NCI-H1092 (cell line): ENCODE measurements at places on chromosomes 16 and 17.
A peak's percentile ranks its signal among the peaks of the same experiment; 100 is the strongest.

DNA sequence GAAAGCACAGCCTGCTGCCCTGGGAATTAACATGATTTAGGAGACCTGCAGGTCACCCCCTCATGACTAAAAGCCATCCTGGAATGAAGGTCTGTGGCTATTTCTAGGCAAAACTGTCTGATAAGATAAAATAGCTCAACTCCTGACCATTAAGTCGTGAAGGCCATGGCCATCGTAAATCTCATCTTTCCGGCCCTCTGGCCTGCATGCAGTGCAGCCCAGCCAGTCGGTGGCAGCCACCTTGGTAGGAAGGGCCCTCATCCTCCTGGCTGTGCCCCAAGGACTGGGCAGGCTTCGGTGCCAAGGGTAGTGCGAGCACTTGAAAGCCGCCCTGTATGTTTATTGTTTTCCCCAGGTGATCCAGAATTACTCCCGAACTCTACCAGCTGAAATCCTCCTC is 18.2 kb upstream of the MEOX1 start:
- no peak for DNase-seq

DNA sequence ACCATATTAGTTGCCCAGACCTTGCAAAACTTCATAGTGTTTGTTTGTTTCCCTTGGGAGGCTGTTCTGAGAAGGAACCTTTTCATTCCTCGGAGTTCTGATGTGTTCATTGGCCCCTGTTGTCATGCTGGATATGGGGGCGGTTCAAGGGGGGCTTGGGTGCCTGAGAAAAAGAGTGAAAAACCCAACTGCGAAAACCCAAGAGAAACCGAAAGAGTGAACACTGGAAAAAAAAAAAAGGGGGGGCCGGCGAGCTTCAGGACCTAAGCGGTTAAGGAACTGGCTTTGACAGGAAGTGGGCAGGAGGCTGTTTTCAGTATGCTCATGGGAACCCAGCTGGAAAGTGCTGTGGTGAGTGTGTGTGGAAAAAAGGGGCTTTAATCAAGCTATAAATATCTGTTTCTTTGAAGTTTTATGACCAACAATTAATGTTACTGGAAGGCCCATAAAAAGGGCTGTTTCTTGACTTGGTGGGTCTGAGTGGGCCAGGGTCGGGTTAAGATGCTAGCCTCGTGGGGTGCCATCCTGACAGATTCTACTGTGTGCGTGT is 510.7 kb downstream of the MAF start:
- no peak for DNase-seq

DNA sequence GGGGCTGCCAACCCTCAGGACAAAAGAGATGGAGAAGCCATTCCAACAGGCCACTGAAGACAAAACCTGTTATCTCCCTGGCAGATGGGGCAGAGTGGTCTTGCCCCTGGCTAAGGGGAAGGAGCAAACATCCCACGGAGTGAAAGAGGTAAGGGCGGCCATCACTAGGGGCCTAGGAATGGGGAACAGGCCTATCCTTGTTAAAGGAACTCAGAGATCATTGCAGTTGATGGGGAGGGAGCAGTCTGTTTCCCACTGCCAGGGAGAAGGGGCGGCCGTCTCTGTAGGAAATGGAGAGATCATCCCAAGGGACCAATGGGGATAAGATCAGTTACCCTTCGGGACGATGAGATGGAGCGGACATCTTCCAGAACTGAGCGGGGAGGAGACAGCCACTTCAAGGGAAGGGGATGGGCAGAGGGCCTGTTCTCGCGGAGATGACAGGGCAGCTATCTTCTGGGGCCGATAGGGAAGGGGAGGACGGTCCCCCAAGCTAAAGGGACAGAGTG is 581 bp upstream of the TMEM208 start:
- DNase-seq, result no peak

GRCh38 chr17:44518032-44518431 is 14.8 kb upstream of the GPATCH8 start:
- DNase-seq, result no peak

DNA sequence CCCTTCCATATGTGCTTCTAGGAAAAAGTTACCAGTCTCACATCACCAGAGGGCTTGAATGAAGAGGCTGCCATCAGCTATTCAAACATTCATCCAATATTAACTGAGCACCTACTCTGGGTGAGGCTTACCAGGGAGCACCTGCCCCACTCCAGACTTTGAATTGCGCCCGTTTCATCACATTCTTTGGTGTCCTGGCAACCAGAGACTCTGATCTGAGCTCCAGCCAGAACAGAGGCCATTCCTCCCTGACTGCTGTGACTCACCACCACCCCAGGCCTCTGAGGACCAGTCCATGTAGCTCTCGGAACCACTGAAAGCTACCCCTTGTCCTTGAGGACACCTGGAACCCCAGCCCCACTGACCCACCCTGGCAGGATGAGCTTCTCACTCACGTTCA is at the start of gene C16orf96:
C16orf96 (plus strand) TSS at position 229 of the 400 bp plus-strand sequence; CDS start at position 379, 150 bp downstream.
- no peak for DNase-seq

DNA sequence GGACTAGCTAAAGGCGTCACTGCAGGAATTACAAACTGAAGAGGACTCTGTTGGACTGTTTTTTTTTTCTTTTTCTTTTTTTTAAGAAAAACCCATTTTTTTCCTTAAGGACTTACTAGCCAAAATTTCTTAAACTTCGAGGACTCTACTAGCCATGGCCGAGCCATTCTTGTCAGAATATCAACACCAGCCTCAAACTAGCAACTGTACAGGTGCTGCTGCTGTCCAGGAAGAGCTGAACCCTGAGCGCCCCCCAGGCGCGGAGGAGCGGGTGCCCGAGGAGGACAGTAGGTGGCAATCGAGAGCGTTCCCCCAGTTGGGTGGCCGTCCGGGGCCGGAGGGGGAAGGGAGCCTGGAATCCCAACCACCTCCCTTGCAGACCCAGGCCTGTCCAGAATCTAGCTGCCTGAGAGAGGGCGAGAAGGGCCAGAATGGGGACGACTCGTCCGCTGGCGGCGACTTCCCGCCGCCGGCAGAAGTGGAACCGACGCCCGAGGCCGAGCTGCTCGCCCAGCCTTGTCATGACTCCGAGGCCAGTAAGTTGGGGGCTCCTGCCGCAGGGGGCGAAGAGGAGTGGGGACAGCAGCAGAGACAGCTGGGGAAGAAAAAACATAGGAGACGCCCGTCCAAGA is 878 bp downstream of the HEXIM1 start:
- peak; percentile 66 for DNase-seq

- no peak for DNase-seq
These were observed 295.1 kb upstream of the SOX9 start for GRCh38 chr17:71825687-71826086.

GRCh38 chr16:12078405-12079280 is 102.1 kb downstream of the SNX29 start:
- no peak for DNase-seq

DNA sequence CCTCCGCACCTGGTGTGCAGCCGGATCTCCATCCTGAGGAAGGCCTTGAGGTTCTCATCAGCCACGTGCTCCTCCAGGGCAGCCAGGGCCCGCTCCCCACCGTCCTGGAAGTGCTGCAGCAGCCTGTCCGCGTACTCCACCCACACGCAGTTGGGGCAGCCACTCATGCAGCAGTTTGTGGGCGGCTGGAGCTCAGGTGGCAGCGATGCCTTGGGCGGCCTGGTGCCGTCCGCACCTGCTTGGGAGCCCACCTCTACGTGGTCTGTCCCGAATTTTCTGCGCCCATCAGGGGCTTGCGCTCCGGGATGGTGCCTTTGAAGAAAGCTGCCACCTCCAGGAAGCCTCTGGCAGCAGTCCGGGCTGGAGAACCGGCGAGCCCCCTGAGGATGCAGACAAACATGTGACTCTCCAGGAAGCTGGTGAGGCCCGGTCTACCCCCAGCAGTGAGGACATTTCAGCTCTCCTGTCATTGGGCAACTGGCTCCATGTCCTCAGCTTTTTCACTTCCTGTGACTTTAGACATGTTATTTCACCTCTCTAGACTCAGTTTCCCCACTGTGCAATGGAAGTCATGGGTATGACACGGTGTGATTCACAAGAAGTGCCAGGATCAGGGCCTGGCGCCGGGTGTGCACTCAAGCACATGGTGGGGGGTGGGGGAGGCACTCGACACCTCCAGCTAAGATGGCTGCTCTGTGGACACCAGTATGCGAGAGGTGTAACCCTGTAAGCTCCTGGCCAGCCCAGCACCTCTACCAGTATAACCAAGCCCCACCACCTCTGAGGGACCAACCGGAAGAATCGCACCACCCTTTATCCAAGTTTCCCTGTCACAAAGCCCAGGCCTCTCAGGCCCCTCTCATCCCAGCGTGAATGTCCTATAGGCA is 957 bp downstream of the OXLD1 start:
- no peak for DNase-seq

DNA sequence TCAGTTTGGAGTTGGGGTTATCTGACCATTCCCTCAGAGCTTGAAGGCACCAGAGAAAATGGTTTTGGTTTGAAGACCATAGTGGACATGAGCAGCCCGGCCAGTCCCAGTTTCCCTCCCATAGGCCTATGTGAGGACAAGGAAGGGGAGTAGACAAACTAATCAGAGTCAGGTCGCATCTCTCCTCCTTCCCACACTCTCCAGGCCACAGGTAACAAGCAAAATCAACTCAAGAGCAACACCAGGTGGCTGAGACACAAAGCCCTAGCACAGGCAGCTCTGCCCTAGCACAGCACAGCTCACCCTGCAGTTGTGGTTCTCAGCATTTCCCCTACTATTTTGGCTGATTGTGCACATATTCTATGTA is 7.2 kb downstream of the SUPT4H1 start:
- DNase-seq, result no peak

GRCh38 chr17:5672815-5673430 is 88.6 kb upstream of the NLRP1 start:
- DNase-seq, result no peak

DNA sequence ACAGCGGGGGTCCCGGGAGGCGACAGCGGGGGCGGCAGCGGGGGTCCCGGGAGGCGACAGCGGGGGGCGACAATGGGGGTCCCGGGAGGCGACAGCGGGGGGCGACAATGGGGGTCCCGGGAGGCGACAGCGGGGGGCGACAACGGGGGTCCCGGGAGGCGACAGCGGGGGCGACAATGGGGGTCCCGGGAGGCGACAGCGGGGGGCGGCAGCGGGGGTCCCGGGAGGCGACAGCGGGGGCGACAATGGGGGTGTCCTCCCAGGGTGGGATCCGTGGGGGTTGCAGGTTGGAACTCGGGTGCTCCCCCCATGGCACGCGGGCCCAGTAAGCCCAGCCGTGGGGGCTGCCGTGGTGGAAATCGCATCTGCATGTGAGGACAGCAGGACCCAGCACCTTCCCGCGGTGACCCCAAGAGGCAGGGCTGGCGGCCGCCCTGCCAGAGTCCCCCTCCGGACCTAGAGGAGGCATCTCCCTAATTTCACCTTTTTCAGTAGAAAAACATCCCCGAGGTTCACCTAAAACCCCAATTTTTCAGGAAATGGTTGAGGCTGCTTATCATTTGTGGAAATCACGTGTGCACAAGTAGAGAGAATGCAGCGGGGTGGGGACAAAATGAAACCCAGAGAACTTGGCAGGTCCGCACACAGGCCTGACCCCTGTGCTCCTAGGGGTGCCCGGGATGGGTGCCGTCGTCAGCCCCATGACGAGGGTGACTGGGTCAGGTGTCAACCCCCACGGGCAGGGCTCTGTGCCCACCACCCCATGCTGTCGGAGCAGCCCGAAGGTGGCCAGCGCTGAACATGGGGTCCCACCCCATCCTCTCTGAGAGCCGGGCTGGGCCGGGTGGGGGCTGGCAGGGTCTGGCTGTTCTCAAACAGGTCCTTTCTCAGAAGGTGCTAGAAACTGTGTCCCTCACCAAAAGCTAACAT is 10.5 kb upstream of the METRNL start:
- DNase-seq, result no peak

- DNase-seq, result no peak
These were observed 577.0 kb downstream of the CDH11 start for GRCh38 chr16:64544859-64545258.

- DNase-seq, result no peak
These were observed 188.6 kb downstream of the RBFOX3 start for GRCh38 chr17:79422236-79422635.

GRCh38 chr16:89921702-89922476 is 1.3 kb upstream of the TUBB3 start:
- DNase-seq, result no peak

GRCh38 chr17:68391561-68392268 is 65.6 kb downstream of the WIPI1 start:
- no peak for DNase-seq

- DNase-seq, result no peak
These were observed 9.7 kb downstream of the CCDC57 start for GRCh38 chr17:82202981-82203380.

GRCh38 chr17:31373150-31374093 is 18.1 kb upstream of the RAB11FIP4 start:
- no peak for DNase-seq

GRCh38 chr17:58539698-58540097 is 25.3 kb upstream of the MTMR4 start:
- no peak for DNase-seq

DNA sequence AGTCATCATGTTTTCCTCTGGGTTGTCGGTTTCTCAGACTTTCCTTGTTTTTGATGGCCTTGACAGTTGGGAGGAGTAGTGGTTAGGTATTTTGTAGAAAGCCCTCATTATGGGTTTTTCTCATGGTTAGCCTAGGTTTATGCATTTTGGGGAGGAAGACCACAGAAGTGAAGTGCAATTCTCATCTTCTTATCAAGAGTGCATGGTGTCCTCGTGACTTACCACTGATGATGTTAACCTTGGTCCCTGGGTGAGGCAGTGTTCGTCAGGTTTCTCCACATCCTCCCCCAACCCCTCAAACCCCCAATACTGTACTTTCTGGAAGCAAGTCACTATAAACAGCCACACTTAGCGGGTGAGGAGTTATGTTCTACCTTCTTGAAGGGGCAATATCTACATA is 42.3 kb downstream of the BPTF start:
- no peak for DNase-seq

DNA sequence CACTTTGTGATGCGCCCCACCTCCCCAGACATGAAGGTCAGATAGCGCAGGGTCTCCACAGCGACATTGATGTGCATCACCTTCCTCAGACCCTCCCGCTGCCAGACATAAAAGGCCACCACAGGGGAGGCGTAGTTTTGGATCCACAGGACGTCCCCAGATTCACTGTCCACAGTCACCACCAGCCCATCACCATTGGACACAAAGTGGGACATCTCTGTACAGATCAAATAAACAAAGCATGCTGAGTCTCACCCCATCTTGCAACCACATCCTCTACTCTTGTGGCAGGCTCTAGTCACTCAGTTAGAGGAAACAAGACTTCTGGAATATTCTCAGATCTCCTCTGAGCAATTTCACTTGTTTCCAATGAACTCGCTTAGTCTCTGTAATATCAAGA is 46.3 kb upstream of the ICAM2 start:
- no peak for DNase-seq

DNA sequence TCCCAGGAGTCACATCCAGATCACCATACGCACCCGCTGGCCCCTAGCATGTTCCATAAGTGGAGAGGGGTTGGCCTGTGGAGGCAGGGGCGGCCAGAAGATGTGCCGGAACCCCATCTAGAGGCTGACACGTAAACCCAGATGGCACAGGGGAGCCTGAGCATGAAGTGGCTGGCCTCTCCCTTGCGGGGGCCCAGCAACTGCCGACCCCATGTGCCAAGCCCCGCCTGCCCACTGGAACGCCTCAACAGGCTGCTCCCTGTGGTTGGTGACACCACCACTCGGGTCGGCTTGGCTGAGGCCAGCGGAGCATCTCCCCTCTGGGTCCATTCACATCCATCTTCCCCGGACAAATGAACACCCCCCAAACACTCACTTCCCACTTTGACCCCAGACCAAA is 9.5 kb downstream of the BCAR1 start:
- no peak for DNase-seq
